Endothelial cell of coronary artery (primary cell): ENCODE measurements at places on chromosomes 6 and 20. TPM values are rescaled to one million over a fixed set of nuclear protein-coding genes. Genes with fewer than 3 reads are reported as not detected.

Gene SIRPA
- 12.2 and 14.4 TPM in 2 replicates for total RNA-seq

Gene ARMH2
- total RNA-seq, result not detected in 2 replicates

Gene DSP
- total RNA-seq, result under 0.01 and 10.5 TPM in 2 replicates

Gene SLC17A4
- total RNA-seq, result not detected in 2 replicates

Gene DEFB110
- total RNA-seq, result not detected in 2 replicates

Gene C20orf202
- 0.09 TPM in 1 of 2 replicates, not detected in the other for total RNA-seq

Gene PPP1R3D
- 5.2 and 6.2 TPM in 2 replicates for total RNA-seq

Gene C6orf15
- not detected in 2 replicates for total RNA-seq

Gene ULBP2
- total RNA-seq, result 6.9 and 14.0 TPM in 2 replicates
